Activated T-cell treated with anti-CD3 and anti-CD28 coated beads, Interleukin-2, amount 50 U/mL, for 48 hours (primary cell): ENCODE measurements at places on chromosomes 1 and 21.

DNA sequence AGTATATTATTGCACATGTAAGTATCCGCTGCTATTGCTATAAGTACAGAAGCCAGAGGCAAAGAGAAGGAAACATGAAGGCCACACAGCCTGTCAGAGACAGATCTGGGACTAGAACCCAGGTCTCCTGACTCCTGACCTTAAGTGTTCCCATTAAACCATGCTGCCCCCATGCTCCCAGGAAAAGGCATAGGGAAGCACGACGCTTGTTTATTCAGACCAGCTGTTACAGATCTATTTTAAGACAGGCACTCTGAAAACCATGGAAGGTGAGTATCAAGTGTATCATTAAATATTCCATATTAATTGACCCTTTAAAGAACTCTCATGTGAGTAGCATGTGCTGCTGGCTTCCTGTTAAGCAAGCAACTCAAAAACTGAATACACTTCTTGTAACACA, 11.4 kb downstream of the VAV3 start:
- no peak for DNase-seq

GRCh38 chr1:113887402-113888175, at the start of gene BCL2L15:
Gene BCL2L15 (minus strand): TSS chr1:113887581. CDS start chr1:113887375, 206 bp downstream.
- DNase-seq, result no peak

GRCh38 chr1:219771080-219771479, 157.3 kb downstream of the SLC30A10 start:
- DNase-seq, result no peak

- DNase-seq, result no peak
These were observed 24.8 kb upstream of the PRDM2 start for GRCh38 chr1:13675151-13675651.

DNA sequence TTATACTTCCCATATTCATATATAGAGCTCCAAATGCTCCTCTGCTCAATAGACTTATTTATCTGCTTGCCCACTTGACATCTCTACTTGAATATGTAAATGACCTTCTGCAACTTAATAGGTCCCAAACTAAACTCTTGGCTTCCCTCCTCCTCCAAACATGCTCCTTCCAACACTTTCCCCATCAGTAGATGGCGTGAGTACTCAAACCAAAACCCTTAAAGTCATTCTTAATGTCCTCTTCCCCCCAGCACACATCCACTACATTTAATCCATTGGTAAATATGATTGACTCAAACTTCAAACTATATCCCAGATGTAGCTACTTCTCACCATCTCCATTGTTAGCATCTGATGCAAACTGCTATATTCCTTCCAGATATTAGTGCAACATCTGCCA, 48.5 kb upstream of the PBX1 start:
- no peak for DNase-seq

DNA sequence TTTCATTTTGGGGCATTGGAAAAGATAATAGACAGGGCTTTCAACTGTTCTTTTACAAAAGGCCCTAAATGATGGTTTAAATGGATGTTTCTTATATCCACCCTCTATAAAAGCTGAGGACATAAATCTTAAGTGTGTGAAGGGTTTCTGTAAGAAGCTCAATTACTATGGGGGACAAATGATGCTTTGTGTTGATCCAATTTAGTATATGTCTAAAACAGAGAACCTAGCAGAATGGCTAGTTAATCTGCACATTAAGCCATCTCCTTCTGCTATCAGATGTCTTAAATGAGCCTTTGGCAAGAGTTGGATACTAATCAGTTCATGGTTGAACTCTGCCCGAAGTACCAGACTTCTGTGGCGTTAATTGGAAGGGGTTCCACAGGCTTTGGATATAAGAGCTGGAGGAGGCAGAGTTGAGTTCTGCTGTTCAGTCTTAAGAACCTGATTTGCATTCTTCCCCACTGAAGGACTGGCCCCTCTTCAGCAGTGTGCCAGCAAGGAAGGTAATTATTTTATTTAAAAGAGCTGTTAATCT, 43.1 kb downstream of the PTGFRN start:
- no peak for DNase-seq

DNA sequence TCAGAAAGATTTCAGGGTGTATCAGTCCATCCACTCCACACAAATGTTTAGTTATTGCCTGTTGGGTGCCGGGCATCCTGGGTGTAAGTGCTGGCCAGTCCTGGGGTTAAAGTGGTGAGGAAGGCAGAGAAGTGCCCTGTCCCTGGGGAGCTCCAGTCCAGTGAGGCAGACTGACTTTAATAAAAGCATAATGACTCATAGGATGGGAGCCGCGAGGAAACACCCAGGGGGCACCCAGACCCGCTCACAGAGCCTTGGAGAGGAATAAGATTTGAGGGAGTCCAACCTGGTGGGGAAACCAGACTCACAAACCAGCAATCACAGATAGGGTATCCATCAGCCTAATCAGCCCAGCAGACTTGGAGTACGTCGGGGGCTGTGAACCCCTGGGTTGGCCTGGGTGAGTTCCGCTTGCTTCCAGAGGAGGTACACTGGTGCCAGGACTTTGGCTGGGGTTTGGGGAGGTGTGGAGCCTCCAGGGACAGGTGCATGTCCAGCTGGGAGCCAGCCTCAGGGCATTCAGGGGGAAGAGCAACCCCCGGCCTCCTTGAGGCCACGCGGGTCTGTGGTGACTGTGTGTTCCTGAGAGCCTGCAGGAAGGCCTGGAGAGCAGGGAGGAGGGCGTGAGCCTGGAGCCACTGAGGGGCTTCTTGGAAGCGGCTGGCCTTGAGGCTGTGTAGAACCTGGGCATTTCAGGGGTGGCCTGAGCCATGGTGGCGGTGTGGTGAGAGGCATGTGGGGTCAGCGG, 3.7 kb downstream of the PEAR1 start:
- no peak for DNase-seq

DNA sequence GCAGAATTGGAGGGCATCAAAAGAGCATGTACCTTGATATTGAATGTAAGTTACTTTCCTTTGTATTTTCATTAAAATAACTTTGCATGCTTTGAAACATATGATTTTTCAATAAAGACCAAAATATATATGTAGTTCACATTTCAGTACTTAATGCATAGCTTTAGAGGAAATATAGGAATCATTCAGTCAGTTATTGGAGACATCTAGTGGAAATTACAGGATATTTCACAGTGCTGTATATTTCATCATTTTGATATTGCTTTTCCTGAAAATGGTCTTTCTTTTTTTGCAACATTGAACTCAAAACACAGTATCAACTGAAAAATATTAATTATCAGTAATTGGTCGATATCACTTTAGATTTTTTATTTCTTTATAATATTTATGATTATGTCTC, 375.8 kb downstream of the NCAM2 start:
- DNase-seq, result no peak

DNA sequence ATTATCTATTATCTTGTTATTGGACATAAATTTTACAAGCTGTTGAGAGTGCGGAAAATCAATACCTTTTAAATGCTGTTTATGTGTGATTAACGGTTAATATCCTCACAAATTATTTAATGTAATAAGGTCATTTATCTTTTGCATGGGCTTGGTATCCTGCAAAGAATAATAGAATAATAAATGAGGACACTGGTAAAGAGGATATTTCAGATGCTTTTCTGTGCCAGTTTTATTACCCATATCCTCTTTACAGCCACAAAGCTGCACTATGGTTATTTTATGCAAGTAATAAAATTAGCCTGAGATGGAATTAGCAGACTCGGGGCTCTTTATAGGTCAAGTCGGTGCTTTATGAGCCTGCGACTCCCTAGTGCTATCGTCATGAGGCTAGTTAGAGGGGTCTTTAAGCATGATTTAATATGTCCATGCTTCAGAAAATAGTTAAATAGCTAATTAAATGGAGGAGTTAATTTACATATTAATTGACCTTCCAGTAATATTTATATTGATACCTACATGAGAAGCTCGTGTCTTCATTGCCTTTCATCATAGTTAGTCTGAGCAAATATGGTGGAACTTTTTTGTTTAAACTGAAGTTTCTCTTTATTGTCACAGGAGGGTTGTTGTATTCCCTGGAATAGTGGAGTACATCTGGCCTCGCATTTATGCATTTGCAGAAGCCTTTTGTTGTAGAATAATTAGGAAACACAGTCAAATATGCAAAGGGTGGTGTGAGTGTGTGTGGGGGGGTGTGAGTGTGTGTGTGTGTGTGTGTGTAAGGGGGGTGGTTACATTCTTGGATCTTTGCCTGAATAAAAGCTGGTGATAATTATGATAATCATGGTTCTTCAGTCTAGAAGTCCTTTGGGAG, 120.3 kb downstream of the ATG4C start:
- DNase-seq, result no peak
